ENCODE measurements at places on chromosomes 12 and 14. TPM values are rescaled to one million over a fixed set of nuclear protein-coding genes. Genes with fewer than 3 reads are reported as not detected.
A peak's percentile ranks its signal among the peaks of the same experiment; 100 is the strongest.

The OR4E2 gene
- not detected for polyA plus RNA-seq

The KRT79 gene
- not detected for polyA plus RNA-seq

The SLC25A47 gene
- not detected for polyA plus RNA-seq

The RGS6 gene
- 5.0 TPM for polyA plus RNA-seq

The GPR137C gene
- 4.2 TPM for polyA plus RNA-seq

The LRRC74A gene
- not detected for polyA plus RNA-seq

The SLCO1A2 gene
- not detected for polyA plus RNA-seq

The DDX54 gene
- 37.7 TPM for polyA plus RNA-seq

The SLC15A4 gene
- 22.0 TPM for polyA plus RNA-seq

DNA sequence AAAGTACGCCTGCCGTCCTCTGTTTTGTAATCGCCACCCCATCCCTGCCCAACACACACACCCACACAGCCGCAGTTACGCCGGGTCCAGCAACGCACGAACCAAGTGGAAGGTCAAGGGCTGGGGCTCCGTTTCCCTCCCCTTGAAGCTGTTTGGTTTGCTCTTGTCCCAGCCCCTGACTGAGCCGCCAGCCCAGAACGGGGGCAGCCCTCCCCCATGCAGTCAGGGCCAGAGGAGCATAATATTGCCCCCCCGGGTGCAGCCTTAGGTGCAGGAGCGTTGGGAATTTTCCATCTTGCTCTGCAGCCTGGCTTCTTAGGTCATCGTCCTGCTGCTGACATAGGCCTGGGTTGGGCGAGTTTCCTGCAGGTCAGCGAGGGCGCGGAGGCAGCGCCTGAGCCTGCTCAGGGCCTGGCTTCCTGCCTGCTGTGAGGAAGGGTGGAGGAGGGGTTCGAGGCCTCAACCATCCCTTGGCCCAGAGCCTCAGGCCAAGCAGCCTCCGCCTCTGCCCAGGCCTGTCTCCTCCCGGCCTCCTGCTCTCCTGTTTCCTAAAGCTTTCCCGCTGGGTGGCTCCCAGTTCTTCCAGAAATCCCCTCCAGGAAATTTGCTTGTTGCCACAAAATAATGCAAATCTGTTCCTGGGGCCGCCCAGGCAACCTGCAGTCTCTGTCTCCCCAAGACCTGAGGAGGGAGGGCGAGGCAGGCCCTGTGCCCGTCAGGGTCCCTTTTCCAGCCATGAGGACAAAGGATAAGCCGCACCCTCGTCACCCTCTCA is 44.5 kb downstream of the PSMA6 start:
- peak; percentile 73 for DNase-seq

- no peak for DNase-seq
Measured at GRCh38 chr12:112190231-112191025, 65.1 kb downstream of the TRAFD1 start.

DNA sequence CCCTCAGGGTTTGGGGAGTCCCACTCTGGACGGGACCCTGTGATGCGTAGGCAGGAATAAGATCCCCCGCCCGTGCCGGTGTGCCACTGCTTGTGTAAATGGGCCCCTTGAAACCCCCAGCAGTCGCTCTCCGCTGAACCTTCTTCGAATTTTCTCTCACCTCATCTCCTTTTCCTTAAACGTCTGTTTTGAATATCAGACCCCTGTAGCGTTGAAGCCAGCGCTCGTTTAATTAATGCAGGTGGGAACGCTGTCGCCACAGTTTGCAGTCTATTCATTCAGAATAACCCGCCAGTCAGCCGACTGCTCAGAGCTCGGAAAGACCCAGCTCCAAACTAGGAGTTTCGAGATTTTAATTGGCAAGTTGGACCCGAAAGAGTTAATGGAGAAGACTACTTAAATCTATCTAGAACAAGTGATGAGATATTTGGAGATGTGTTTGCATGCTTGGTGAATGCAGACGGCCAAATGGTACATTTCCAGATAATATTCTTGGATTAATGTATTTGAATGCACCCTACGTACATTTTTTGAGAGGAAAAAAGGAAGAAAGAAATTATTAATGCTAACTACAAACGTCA is 739 bp upstream of the PPP2R5E start:
- DNase-seq, result peak; percentile 14

- DNase-seq, result no peak
Measured at GRCh38 chr14:94364964-94365363, 23.4 kb downstream of the SERPINA1 start.

- DNase-seq, result no peak
Measured at GRCh38 chr12:110134691-110135411, 10.7 kb downstream of the IFT81 start.

- DNase-seq, result no peak
Measured at GRCh38 chr12:58809064-58809607, 111.2 kb downstream of the LRIG3 start.

GRCh38 chr14:66046035-66046434 is 440.1 kb upstream of the CCDC196 start:
- no peak for DNase-seq

DNA sequence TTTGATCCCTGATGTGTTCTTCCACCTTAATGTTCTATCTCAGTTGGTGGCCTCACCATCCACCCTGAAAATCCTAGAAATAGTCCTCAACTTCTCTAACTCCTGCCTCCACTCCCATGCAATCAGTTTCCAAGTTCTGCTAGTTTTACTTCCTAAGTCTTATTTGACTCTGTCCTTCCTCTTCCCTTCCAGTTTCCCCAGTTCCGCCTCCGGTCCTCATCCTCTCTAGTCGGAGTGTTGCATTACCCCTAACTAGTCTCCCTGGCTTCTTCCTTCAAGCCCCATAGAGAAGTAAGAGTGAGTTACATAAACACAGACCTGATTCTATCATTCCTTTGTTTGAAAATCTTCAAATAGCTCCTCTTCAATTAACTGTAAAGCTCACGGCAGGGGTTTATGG is 236.5 kb downstream of the GXYLT1 start:
- DNase-seq, result no peak

- no peak for DNase-seq
Measured at GRCh38 chr14:69636718-69637480, 25.5 kb downstream of the SUSD6 start.

DNA sequence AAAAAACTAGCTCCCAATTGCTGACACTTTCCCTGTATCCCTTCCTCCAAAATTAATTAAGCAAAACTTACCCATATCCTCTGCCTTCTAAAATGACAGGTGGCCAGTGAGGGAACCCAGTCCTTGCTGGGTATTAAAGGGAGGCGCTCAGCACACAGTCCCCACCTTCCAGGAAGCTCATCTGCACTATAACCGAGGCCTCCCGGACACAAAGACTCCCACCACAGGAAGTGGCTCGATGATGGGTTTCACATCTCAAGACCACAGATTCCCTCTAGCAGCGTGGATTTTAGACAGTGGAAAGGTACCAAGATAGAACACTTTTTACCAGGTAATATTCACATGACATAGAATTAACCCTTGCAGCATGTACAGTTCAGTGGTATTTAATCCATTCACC is 126.8 kb upstream of the NCOR2 start:
- no peak for DNase-seq

DNA sequence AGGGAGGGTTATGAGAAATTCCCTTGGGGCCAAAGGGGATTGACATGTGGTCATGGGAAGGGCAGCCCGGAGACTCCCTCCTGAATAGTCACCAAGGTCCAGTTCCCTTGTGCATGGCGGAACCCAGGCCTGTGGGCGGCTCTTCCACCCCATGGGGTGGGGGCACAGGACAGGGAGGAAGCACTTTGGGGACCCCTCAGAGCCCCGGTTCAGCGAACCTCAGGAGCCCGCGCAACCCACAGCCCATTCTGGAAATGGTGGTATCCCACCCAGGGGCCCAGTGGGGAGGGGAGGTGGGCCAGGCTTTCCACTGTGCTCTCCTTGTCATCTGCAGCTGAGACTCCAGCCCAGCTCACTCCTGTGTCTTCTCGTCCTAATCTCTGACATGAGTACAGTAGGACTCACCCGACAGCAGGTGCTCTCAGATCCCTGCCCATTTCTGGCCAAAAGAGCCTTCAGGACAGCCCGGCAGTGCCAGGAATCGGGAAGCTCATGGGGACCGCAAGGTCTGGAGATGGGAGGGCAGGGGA is 255.2 kb upstream of the SFSWAP start:
- no peak for DNase-seq

GRCh38 chr12:57005980-57006808 is at the start of gene ZBTB39:
TSS of gene ZBTB39 (minus strand) at chr12:57006546. CDS start at chr12:57004917, 1,629 bp downstream.
- DNase-seq, result no peak

- peak; percentile 55 for DNase-seq
Measured at GRCh38 chr12:52884526-52885293, 20.2 kb downstream of the KRT8 start.

- no peak for DNase-seq
Measured at GRCh38 chr12:459430-460258, at the start of gene B4GALNT3. TSS of gene B4GALNT3 (plus strand) at chr12:459939. CDS start at chr12:460377, 438 bp downstream.

DNA sequence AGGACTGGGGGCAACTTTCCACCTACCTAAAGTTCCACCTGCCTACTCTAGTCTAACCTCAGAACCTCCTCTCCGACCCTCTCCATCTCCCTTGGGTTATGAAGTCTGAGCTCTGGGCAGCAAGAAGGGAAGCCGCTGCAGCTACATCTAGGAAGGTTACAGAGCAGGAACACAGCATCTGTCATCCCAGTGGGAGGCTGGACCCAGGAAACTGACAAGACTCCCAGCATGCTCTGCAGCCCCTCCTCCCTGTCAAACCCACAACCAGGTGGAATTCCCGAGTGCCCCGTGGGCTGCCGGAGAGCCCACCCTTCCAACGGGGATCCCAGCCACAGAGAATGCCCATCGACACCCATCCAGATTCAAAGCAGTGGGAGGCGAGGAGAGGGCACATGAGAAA is 2.1 kb downstream of the TESC start:
- DNase-seq, result no peak

DNA sequence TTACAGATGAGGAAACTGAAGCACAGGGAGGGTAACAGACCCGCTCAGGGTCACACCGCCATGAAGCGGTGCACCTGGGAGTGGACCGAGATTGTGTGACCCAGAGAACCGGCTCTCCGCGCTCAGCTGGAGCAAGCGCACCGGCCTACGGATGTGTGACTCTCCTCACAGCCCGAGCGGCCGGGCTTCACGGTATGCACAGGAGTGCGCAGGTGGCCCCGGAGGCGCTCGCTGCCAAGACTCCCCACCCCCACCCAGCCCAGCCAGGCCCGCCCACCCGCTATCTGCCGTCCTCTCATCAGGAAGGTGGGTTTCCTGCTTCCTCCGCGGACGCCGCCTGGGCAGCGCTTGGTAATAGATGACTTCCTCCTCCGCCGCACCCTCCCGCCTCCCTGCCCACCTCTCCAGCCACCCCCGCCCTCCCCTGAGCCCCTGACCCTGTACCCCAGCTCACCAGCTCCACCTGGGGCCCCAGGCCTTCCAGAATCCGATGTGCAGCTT is 110.7 kb downstream of the NCOR2 start:
- DNase-seq, result no peak

- DNase-seq, result no peak
Measured at GRCh38 chr14:101243587-101244338, 317.5 kb upstream of the DIO3 start.

Measured in muscle of arm (tissue), 14 donors.